ENCODE measurements at places on chromosomes 6 and 20.

- DNase-seq: no peak
These were observed 34.9 kb upstream of the LOC128125822 start for GRCh38 chr6:63537201-63537958.

- DNase-seq: no peak
These were observed 23.2 kb downstream of the HLA-A start for GRCh38 chr6:29965563-29965872.

DNA sequence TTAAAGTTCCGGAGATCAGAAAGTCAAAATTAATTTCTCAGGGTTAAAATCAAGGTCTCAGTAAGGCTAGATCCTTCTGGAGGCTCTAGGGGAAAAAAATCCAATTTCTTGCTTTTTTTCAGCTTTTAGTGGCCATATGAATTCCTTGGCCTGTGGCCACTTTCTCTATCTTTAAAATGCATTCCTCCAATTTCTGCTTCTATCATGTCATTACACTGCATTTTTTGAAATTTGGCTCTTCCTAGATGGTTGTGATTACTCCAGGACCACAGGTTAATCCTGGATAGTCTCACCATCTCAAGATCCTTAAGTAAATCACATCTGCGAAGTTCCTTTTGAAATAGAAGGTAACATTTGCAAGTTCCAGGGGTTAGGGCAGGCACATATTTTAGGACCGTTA, 1294.9 kb upstream of the CITED2 start:
- DNase-seq: no peak

GRCh38 chr20:18440403-18440802, 26.4 kb downstream of the DZANK1 start:
- DNase-seq: no peak

DNA sequence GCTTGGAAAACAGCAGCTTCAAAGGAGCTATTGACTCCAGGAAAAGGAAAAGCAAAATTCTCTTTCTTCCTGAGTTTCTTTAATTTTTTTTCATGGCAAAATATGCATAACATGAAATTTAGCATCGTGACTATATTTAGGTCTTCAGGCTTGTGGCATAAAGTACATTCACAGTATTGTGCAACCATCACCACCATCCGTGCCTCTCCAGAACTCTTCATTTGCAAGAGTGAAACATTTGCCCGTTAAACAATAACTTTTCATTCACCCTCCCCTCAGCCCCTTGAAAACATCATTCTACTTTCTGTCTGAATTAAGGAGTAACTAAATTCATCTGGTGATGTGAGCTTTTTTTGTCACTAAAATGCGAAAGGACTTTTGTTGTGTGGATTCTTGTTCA, 251.7 kb downstream of the PHACTR1 start:
- DNase-seq: no peak

GRCh38 chr6:159042003-159042825, 2.6 kb downstream of the TAGAP start:
- DNase-seq: peak; percentile 77

DNA sequence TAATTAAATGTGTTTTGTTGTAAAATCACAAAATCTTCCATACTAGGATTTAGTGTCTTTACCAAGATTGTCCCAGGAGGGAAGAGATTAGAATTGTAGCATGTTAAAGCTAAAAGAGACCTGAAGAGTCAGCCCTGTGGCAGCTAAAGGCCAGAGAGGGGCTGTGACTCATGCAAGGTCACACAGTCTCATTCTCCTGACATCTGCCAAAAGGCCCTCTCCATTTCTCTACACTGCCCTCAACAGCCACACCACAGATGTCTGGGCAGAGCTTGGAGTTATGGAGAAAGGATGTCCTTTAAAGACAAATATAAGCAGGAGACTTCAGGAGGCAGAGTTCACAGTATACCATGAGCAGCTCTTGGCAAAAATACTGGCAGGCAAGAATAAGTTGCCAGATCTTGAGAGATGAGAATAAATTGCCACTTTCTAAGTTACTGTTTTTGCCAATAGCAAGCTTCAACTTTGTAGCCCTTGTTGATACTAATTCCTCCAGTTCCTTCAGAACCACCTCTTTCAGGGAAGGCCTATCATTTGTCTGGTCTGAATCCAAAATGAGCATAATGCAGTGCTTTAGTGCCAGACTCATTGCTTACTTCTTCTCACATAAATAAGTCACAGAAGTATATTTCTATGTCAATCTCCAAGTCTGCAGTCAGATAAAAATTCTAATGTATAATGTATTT, 41.7 kb downstream of the AKIRIN2 start:
- DNase-seq: no peak

- DNase-seq: no peak
These were observed 160.2 kb downstream of the SYCP2 start for GRCh38 chr20:59772931-59773913.

GRCh38 chr6:22325481-22325880, 28.6 kb upstream of the PRL start:
- DNase-seq: no peak

- no peak for DNase-seq
These were observed 25.5 kb downstream of the C6orf15 start for GRCh38 chr6:31086788-31087440.

DNA sequence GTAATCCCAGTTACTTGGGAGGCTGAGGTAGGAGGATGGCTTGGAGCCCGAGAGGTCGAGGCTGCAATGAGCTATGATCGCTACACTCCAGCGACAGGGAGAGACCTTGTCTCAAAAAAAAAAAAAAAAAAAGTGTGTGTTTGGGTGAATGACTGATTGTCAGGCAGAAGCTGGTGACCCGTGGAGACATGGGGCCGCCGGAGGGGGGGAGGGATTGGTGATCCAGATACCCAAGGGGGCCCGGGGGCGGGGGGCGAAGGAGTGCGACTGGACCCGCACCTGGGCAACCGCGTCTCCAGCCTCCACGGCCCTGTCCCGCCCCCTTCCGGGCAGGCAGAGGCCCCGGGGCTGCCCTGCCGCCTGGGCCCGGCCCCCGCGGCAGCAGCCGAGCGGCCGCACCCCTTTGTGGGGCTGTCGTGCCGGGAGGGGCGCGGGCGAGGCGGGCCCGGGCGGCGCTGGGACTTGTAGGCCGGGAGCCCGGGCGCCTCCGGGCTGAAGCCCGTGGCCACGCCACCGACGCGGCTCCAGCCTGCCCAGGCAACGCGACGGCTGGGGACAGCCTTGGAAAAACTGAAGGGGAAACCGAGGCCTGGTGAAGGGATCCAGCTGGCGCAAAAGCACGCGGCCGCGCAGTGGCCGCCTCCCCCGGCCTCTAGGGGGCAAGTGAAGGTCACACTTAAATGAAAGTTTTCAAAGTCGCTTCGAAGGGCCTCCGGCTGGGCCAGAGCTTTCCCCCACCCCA, 2.1 kb upstream of the RBM38 start:
- DNase-seq: no peak

DNA sequence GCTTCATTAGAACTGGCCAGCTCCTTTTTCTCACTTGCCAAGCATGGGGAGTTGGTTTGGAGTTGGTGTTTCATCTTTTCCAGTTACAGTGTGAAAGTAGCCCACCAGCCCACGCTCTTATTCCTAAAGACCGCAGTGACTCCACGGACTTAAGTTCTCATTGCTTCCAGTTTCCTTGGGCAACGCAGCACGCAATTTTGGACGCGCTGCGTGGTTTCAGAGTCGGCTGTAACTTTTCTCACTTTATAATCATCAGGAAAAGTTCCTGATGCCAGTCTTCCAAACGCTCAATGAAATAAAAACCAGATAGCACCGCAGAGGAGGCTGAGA, 381 bp upstream of the PEX7 start:
- no peak for DNase-seq

DNA sequence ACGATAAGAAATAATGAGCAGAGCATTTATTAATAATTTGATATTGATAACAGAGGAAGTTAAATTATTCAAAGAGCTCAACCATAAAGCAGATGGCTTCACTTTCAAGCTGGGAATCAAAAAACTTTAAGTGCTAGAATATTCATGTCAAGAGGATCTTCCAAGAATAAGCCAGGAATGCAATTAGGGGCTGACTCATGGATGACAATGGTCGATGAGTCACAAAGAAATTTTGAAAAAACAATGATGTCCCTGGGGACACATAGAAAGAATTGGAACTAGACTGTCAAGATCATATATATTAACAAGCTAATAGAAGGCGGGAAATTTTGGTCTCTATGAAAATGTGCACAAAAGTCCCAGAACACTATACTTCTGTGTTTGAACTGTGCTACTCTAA, 304.1 kb downstream of the LAMA2 start:
- DNase-seq: no peak

GRCh38 chr20:17226410-17227218, at the start of gene PCSK2:
Gene PCSK2 (plus strand): TSS chr20:17227040. CDS start chr20:17227306, 266 bp downstream.
- no peak for DNase-seq

GRCh38 chr20:19465536-19465935, 253.1 kb downstream of the SLC24A3 start:
- no peak for DNase-seq

DNA sequence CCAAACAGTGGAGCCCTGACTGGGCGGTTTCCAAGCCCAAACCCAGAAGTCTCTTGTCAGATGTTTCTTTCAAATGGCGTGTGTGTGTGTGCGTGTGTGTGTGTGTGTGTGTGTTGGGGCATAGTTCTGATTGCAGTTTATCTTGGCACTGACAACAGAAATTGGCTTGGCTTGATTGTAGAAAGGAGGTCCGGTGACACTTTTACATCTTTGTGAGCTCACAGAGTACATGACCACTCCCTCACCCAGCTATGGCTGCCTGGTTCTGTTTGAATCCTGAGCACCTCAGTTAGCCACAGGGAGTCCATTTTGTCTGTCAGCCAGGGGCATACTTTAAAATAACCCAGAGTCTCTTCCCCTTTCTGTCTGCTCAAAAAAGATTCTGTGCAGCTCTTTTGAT, 276.3 kb downstream of the CD83 start:
- no peak for DNase-seq

GRCh38 chr20:50272030-50272723, 81.5 kb downstream of the CEBPB start:
- no peak for DNase-seq

- no peak for DNase-seq
These were observed 50.4 kb downstream of the MAP3K7 start for GRCh38 chr6:90536520-90536919.

- DNase-seq: no peak
These were observed 9.4 kb downstream of the SLC35F1 start for GRCh38 chr6:117916483-117916882.

DNA sequence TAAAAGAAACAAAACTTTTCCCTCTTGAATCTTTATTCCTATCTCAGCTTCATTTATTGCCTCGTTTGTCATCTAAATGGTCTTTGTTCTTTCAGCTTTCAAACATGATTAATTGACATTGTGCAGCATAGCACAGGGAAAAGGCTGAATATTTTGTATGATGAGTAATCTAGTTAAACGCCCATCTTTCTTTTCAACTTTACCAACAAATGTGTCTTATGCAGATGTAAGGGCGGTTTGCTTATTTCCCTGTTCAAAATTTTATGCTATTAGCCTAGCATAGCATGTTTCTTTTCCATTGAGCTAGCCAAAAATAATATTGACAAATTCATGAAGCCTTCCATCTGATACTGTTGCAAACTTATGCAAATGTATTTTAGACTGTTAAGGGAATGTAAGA, 176.4 kb upstream of the AKAP12 start:
- DNase-seq: no peak

GRCh38 chr20:24777746-24778145, 171.3 kb upstream of the CST7 start:
- no peak for DNase-seq

GRCh38 chr6:137873273-137873762, 6.3 kb downstream of the TNFAIP3 start:
- peak; percentile 79 for DNase-seq

GRCh38 chr20:35711588-35712209, 12.5 kb downstream of the ROMO1 start:
- DNase-seq: peak; percentile 30

DNA sequence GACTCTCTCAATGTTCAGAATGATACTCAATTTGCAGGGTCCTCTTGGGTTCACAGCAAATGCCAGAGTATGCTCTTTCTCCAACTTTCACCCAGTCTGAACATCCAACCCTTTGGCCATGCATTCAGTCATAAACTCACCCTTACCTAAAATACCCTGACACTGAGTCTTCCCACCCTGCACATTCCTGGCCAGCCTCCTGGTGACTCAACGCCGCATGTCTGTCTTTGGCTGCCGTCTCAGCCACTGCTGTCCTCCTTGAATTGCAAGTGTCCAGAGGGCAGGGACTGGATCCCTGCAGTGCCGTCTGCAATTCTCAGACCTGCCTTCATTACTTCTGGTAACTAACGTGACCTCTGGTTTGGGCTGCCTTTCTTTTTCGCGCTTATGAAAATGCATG, 593.4 kb downstream of the QKI start:
- DNase-seq: no peak

GRCh38 chr6:122861594-122861993, 72.5 kb downstream of the SMPDL3A start:
- DNase-seq: no peak

GRCh38 chr6:8934318-8934717, 499.0 kb upstream of the SLC35B3 start:
- no peak for DNase-seq

GRCh38 chr6:111439171-111439570, 43.8 kb downstream of the REV3L start:
- no peak for DNase-seq

- no peak for DNase-seq
These were observed 197.6 kb upstream of the CITED2 start for GRCh38 chr6:139572001-139572400.

DNA sequence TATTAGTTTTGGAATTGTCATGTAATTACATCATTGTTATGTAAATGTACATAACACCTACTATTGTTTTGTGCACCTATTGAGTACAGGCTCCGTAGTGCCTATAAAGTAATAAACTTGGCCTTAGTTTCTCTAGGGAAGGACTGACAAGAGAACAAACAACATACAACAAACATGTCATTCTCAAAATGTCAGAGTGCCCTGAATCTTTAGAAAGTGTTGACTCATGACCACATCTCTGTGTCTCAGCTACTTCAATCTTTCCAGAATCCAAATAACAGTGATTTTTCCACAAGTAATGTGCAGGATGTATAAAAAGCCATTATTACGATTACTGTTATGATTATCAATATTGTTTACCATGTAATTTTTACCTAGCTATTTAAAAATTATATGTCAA, 17.2 kb downstream of the LAMP5 start:
- DNase-seq: no peak

Measured in activated T-cell treated with anti-CD3 and anti-CD28 coated beads, Interleukin-2, amount 50 U/mL, for 24 hours (primary cell).